Anterior cingulate cortex (tissue), 58 donors: ENCODE measurements at places on chromosomes 6 and 20.

DNA sequence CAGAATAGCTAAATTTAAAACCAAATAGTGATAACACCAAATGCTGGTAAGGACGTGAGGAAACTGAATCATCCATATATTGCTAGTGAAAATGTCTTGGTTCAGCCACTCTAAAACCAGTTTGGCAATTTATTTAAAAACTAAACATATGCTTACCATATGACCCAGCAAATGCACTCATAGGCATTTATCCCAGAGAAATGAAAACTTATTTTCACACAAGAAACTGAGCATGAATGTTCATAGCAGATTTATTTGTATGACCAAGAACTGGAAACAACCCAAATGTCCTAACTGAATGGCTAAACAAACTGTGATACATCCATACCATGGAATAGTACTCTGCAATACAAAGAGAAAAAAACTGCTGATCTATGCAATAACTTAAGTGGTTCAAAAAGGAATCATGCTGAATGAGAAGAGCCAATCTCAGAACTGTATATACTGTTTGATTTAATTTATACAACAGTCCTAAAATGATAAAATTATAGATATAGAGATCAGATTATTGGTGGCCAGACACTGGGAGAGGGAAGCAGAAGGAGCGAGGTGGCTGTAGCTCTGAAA is 115.6 kb upstream of the ADGRF1 start:
- no peak for DNase-seq

DNA sequence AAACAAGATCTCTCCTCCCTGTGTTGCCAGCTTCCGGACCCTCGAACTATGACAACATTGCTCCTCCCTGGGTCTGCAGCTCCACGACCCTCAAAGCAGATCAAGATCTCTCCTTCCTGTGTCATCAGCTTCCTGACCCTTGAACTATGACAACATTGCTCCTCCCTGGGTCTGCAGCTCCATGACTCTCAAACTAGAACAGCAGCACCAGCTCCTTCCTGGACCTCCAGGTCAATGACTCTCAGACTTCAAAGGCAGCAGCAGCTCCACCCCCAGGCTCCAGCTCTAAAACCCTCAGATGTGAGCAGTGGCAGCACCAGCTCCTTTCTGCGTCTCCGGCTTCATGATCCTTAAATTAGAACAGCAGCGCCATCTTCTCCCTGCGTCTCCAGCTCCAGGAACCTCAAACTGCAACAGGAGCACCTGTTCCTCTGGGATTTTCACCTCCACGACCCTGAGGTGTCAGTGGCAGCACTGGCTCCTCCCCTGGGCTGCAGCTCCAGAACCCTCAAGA is 341.0 kb upstream of the SULF2 start:
- no peak for DNase-seq

DNA sequence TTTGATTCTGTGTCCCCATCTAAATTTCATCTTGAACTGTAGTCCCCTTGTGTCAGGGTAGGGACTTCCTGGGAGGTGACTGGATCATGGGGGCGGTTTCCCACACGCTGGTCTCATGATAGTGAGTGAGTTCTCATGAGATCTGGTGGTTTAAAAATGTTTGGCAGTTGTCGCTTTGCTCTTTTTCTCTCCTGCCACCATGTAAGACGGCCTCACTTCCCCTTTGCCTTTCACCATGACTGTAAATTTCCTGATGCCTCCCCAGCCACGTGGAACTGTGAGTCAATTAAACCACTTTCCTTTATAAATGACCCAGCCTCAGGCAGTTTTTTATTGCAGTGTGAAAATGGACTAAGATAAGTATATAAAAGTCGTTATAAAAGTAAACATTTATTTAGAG is 80.5 kb upstream of the SGK1 start:
- DNase-seq, result no peak

DNA sequence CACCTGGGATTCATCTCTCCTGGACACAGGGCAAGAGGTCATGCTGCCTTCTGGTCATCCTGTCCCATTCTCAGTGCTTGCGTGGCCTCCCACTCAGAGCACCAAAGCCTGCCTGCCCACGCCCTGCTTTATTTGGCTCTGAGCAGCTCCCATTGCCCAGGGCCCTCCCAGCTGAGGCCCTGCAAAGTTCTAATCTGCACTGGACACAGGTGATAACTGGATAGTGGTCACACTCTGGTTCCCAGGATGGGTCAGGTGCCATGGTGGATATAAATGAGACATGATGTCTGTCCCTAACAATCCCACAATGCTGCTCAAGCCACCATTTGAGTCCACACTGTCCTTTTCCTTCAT is 39.5 kb downstream of the CPXM1 start:
- DNase-seq, result no peak

GRCh38 chr6:134517868-134518267 is 200.0 kb upstream of the SGK1 start:
- no peak for DNase-seq

DNA sequence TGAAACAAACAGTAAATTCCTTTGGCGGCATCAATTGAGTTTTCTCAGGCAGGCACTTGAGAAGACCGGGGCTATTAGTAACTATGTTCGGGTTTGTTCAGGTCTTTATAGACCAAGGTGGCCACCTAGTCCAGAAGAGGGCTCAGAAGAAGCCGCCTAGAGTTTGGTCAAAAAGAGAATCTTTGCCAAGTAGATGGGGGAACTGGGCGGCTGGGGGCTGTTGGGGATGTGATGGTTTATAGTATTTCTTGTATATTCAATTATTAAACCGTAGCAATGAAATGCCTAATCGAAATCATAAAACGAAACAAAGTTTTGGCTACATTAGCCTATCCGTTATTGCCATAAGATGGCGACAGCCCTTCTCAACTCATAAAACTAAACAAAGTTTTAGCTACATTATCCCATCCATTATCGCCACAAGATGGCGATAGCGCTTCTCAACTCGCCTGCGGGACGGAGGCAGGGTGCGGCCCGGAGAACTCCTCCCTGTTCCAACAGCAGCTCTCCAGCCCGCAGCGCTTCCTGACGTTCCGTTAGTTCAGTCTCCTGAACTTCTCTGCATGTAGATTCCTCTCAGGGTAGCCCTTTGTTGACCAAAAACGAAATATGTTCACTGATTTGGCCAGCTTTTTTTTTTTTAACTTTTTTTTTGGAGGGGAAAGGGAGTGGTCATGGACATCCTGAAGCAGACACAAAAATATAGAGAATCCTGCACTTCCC is 120.5 kb upstream of the PRSS16 start:
- peak; percentile 55 for DNase-seq

GRCh38 chr6:142218446-142218845 is 71.4 kb downstream of the VTA1 start:
- DNase-seq, result no peak

- DNase-seq, result no peak
Observed at GRCh38 chr20:45269754-45270270, 15.4 kb upstream of the SLPI start.

- DNase-seq, result no peak
Observed at GRCh38 chr6:38713812-38714211, 1.3 kb upstream of the DNAH8 start.

DNA sequence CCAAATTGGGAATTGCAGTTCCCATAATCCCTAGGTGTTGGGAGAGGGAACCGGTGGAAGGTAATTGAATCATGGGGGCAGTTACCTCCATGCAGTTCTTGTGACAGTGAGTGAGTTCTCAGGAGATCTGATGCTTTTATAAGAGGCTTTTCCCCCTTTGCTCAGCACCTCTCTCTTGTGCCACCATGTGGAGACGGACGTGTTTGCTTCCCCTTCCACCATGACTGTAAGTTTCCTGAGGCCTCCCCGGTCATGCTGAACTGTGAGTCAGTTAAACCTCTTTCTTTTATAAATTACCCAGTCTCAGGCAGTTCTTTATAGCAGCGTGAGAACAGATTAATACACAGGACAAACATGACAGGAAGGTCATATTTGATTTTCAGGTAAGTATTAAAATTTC is 25.3 kb upstream of the HECA start:
- DNase-seq, result no peak

DNA sequence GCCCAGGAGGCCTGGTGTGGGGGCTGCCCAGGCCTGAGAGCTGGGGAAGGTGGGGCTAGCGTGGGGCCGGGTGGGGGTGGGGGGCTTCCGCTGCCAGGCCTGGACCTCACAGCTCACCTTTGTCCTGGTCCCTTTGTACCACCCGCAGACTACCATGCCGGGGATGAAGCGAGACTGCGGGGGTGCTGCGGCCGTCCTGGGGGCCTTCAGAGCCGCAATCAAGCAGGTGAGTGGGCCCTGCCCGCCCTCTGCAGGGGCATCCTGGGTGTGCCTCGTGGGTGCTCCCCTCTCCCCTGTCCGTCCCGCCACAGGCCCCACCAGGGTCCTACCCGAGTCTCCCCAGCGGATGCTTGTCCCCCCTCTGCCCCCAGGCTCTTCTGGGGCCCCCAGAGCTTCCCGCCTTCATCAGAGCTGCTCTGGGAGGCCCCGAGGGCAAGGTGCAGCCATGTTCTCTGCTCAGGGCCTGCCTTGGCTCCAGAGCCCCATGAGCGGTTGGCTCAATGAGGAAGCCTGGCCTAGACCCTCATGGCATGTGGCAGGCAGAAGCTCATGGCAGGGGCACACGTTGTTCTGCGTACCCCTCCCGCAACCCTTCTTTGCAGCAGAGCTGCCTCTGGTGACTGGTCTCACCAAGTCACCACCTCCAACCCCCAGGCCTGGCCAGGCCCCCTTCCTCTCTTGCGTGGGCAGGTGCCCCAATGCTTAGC is 14.5 kb downstream of the NPEPL1 start:
- DNase-seq, result no peak

GRCh38 chr6:13098006-13098405 is 230.3 kb downstream of the TBC1D7 start:
- no peak for DNase-seq

GRCh38 chr6:37050045-37050853 is 44.8 kb downstream of the FGD2 start:
- peak; percentile 35 for DNase-seq

GRCh38 chr20:50724851-50725723 is 6.3 kb upstream of the PARD6B start:
- DNase-seq, result peak; percentile 69

DNA sequence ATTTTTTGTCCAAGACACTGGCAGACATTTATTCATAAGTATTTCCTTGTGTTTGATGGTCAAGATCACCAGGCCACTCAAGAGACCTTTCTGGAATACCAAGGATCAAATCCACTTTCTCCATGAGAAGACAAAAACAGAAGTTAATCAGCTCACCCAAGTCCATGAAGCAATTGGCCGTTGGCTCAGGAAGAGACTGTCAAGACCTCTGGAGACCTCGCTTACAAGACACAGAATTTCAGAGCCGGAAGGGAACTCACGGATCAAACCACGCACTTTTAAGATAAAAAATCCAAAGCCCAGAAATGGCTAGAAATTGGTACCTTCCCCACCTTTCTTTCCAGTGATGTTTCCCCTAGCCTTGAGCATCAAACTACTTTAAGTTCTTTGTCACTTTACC is 3.3 kb downstream of the TRERF1 start:
- DNase-seq, result no peak

GRCh38 chr6:151240036-151240685 is 394 bp downstream of the AKAP12 start:
- DNase-seq, result peak; percentile 84

- DNase-seq, result no peak
Observed at GRCh38 chr6:139108378-139108777, 26.5 kb upstream of the HECA start.
